ENCODE measurements at places on chromosomes 3 and 15.

- DNase-seq, result no peak
Observed at GRCh38 chr15:87142096-87142495, 1062.4 kb downstream of the AGBL1 start.

GRCh38 chr3:40333416-40333815 lies 23.9 kb downstream of the EIF1B start:
- no peak for DNase-seq

GRCh38 chr3:126413693-126414080 lies 19.0 kb downstream of the CFAP100 start:
- DNase-seq, result no peak

- DNase-seq, result no peak
Observed at GRCh38 chr15:31257286-31257685, 69.3 kb upstream of the KLF13 start.

DNA sequence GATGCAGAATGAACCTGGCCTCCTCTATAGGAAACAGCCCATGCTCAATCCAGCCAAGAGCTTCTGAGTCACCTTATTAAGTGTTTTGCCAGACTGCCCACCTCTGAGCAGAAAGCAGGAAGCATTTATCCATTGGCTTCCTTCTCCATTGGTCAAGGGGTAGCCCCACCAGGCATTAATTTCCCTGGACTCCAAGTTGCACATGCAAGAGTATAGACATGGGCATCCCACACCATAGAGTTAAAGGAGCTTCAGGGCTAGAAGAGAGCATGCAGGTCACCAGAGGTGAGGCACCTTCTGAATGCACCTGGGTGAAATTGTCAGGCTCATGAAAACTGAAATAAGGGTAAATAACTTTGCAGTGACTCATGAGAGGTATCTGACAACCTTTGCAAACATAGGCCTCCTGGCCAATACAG lies 230.8 kb upstream of the STAC start:
- no peak for DNase-seq

- DNase-seq, result no peak
Observed at GRCh38 chr15:97014001-97014400, 683.5 kb downstream of the NR2F2 start.

- no peak for DNase-seq
Observed at GRCh38 chr3:76346690-76347089, 561.3 kb upstream of the ZNF717 start.

- no peak for DNase-seq
Observed at GRCh38 chr3:45612918-45613602, 18.5 kb downstream of the LIMD1 start.

GRCh38 chr15:97576929-97577645 lies 383.4 kb upstream of the ARRDC4 start:
- no peak for DNase-seq

DNA sequence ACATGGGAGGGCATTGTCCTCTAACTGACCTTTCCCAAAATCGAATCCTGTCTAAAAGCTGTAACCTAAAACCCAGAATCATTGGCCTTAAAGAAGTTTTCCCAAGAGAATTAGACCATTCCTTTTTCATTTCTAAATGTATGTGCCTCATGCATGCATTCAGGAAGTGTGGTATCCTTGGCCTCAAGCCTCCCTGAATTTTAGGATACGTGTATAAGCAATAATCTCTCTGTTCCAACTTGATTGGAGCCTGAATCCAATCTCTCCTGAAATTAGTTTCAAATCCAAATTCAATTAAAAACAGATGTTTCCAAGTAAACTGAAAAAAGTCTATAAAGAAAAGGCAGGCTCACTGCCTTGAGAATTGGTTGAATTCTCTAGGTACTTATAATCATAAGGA lies 86.0 kb upstream of the VEPH1 start:
- no peak for DNase-seq

- no peak for DNase-seq
Observed at GRCh38 chr3:112007633-112008032, 8.9 kb downstream of the TAGLN3 start.

DNA sequence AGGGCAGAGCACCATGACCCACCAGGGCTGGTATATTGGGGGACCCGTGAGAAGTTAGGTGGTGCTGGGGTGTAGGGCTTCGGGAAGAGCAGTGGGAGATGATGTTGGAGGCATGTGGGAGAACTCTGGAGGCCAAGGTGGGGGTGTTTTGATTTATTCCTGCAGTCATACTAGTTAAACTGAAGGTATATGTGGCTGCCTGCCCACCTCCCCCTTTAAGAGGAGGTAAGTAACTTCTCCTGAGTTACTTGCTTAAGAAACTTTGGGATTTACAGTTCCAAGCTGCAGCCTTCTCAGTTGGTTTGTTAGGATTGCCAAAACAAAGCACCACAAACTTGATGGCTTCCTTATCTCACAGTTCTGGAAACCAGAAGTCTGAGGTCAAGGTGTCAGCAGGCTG lies 73.1 kb upstream of the AGBL1 start:
- no peak for DNase-seq

- no peak for DNase-seq
Observed at GRCh38 chr3:138089091-138089490, 26.3 kb downstream of the DZIP1L start.

DNA sequence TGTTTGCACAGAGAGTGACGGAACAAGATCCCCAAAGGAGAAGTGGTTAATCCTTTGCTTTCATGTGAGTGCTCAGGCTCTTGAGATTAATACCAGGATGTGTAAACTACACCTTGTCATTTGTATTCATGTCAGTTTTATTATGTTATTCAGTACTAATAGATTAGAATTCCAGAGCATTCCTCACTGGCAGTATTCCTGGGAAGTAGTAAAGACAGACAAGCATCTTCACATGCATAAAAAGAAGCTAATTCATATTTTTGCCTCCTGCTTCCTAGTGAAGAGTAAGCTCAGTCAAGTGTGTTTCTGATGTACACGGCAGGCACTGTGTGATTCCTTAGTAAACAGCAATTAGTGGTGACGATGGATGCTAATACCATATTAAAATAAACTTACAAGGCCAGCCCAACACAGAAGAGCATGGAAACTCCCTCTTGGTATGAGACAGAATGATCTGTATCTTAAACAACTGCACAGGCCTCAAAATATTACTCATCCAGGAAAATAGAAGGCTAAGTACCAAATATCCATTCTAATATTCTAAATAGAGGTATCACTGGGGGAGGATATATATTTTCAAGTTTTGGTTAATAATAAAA lies 336.8 kb upstream of the MCTP2 start:
- no peak for DNase-seq

DNA sequence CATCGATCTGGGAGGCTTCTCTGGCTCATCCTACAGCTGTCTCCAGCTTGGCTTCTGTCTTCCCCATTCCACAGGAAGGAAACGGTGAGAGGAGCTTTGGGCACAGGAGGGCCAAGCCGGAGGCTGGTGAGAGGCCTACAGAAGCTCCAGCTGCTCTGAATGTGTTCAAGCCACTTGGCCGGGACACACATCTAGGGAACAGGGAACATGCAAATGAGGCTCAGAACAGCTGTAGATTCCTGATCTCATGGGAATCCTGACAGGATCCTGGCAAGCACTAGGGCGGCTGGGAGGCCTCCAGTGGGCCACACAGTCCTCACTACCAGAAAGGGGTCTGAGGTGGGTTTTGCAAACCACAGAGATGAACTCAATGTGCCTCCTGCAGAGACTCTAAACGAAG lies 13.7 kb downstream of the SEMA5B start:
- no peak for DNase-seq

GRCh38 chr3:31575448-31575847 lies 42.7 kb downstream of the STT3B start:
- DNase-seq, result no peak

DNA sequence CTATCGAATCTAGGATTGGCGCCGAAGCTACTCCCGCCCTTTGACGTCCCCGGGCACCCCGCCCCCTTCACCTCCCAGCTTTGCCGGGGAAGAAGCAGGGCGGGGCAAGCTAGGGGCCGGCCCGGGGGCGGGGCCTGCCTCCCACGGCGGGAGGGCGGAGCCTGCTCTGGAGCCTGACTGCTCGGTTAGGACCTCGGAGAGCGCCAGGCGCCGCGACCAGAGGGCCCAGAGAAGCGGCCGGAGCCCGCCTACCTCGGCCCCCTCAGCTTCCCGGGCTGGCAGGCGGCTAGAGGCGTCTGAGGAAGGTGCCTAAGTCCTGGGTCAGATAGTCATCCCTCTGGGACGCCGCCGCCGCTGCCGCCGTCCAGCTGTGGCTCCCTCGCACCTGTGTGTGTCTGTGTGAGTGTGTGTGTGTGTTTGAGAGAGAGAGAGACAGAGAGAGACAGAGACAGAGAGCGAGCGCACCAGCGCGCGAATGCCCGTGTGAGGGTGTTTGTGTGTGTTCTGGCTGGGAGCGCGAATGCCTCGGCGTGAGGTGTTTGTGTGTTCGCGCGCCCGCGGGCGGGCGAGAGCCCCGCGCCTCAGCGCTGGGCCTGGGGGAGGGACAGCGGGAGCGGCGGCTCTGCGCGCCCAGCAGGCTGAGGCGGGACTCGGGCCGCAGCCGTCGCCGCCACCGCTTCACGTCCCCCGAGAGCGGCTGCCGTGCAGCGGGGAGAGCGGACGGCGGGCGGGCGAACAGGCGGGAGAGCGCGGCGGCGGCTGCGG lies at the start of gene STXBP5L:
TSS of gene STXBP5L (plus strand) at position 176 of the 765 bp plus-strand sequence. CDS start 1,374 bp downstream, outside the sequence.
- DNase-seq, result no peak

- DNase-seq, result no peak
Observed at GRCh38 chr15:94844198-94844537, 612.8 kb downstream of the MCTP2 start.

- no peak for DNase-seq
Observed at GRCh38 chr3:25266677-25267076, 161.4 kb upstream of the RARB start.

DNA sequence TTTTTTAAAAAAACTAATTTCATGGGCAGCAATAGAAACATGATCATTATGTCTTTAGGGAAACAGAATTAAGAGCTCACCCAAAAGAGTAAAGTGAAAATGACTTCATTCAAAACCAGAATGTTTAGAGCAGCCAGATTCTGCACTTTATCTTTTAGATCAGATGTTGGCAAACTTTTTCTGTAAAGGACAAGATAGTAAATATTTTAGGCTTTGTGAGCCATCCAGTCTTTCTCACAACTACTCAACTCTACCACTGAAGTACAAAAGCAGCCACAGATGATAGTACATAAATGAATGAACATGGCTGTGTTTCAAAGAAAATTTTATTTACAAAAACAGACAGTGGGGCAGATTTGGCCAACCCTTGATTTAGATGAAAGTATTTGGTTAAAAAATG lies 84.5 kb downstream of the SETD2 start:
- DNase-seq, result no peak

DNA sequence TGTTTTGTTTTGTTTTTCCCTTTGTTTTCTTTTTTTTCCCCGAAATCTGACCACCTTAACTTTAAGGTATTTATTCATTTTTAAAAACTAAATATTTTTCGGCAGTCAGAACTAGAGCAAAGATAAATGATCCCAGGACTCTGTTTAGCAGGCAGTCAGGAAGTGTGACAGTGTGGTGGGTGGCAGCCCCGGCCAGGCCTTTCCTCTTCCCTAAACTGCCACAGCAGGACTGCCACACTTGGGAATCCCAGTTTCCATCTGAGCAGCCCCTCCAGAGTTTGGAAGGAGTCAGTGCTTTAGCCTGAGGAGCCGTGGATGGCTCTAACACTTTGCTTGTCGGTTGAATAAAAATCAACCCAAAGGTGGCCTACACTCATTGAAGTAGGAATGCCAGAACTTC lies 6.9 kb downstream of the CCRL2 start:
- DNase-seq, result no peak

DNA sequence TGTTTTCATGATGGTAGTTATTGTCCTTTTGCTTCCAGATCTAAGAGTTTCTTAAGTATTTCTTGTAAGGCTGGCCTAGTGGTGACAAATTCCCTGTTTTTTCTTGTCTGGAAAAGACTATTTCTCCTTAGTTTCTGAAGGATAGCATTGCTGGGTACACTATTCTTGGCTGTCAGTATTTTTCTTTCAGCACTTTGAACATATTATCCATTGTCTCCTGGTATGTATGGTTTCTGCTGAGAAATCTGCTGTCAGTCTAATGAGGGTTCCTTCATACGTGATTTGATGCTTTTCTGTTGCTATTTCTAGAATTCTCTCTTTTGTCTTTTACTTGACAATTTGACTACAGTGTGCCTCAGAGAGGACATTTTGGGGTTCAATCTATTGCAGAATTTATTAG lies 134.3 kb downstream of the CGGBP1 start:
- DNase-seq, result no peak

GRCh38 chr3:114873591-114873990 lies 273.5 kb downstream of the ZBTB20 start:
- no peak for DNase-seq

DNA sequence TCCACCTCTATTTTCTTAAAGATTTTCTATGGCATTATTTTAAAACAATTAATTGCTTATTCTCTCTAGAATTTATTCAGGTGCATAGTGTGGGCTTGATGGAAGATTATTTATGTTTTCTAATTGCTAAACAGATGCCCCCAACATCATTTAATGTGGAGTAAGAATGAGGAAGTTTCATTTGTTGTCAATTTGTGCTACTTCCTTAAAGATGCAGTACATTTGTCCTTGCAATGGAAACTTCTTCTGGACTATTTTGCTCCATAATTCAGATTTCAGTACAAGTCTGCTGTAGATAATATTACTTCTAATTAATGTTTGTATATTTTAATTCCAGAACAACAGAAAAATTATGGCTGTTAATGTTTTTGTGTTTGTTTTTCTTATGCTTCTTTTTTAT lies 104.8 kb downstream of the TGFBR2 start:
- no peak for DNase-seq

DNA sequence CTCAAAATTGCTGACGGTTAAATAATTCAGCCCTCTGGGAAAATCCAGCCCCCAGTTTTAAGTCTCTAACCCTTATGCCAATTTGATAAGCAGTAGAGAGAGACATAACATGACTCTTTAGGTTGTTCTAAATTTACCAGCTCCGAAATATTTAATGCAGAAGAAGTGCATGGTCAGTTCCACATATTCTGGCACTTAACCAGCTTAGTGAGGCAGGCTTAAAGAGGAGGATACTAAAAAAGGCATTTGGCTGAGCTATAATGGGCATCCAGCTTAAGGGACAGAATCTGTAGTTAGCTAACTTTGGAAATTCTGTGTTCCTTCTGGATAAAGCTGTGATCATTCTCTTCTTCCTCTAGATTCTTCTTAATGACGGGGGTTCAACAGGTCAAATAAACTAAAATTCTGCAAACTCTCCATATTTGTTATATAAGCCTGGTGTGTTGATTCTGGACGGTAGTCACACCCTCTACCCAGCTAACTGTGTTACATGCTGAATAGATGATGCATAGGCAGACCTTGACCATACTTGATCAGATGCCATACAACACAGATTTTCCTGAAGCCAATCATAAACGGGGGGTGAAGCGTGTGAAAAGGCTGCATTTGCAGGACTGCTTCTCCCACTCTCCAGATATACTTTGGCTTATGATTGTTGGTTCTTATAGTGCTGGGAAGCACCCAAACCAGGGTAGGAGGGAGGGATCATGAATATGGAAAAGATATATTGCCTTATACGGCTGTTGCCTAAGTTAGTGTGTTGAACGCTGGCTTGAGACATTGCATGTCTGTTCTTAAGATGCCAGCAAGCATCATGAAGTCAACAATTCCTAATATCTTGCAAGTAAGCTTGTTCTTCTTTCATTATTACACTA lies 118.4 kb downstream of the FGF12 start:
- no peak for DNase-seq
